ENCODE measurements at places on chromosomes 12 and 14. TPM values are rescaled to one million over a fixed set of nuclear protein-coding genes. Genes with fewer than 3 reads are reported as not detected.

DNA sequence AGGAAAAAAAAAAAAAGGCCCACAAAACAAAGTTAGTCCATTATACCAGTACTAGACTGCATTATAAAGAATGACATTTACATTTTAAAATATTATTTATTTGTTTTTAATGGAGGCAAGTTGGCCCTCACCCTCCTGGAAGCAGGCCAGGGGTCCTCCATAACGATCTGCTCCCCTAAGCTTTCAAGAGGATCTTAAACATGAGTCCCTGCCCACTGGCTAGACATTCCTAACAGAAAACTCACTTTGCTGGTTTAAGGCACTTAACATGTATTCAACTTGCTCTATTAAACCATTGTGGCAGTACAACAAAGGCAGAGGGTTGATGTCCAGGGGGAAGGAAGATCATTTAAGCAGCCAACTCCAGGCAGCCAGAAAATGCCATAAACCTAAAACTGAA is 111.4 kb downstream of the STXBP6 start:
- H3K27me3 ChIP-seq: no peaks in the 10 kb centered on the region
- H3K36me3 ChIP-seq: no peaks in the 10 kb centered on the region
- no peak overlapping the region for H3K27ac ChIP-seq
- no peaks in the 10 kb centered on the region for H3K4me1 ChIP-seq

GRCh38 chr12:3897371-3897971 is 24.3 kb upstream of the PARP11 start:
- no peak overlapping the region for H3K4me3 ChIP-seq
- no peaks in the 10 kb centered on the region for H3K36me3 ChIP-seq
- H3K4me1 ChIP-seq: peaks cover 7% of the 10 kb centered on the region
- no peak for DNase-seq
- peaks cover 5% of the 10 kb centered on the region for H3K27me3 ChIP-seq
- no peak overlapping the region for H3K27ac ChIP-seq

DNA sequence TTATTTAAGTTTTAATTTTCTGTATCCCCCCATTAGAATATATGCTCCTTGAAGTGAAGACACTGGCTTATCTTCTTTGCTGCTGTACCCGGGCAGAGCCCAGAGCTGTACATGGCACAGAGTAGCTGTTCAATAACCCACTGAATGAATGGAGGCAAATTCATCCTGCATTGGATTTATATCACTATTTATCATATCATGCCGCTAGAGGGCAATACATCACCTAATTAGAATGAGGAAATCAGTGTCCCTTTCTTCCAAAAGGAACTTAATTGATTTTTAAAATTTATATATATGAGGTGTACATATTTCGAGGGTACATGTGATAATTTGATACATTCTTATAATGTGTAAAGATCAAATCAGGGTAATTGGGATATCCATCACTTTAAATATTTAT is 89.2 kb upstream of the TMEM260 start:
- H3K4me1 ChIP-seq: peaks cover 4% of the 10 kb centered on the region
- no peak overlapping the region for H3K4me3 ChIP-seq
- DNase-seq: no peak
- no peak overlapping the region for H3K27ac ChIP-seq
- no peaks in the 10 kb centered on the region for H3K27me3 ChIP-seq

DNA sequence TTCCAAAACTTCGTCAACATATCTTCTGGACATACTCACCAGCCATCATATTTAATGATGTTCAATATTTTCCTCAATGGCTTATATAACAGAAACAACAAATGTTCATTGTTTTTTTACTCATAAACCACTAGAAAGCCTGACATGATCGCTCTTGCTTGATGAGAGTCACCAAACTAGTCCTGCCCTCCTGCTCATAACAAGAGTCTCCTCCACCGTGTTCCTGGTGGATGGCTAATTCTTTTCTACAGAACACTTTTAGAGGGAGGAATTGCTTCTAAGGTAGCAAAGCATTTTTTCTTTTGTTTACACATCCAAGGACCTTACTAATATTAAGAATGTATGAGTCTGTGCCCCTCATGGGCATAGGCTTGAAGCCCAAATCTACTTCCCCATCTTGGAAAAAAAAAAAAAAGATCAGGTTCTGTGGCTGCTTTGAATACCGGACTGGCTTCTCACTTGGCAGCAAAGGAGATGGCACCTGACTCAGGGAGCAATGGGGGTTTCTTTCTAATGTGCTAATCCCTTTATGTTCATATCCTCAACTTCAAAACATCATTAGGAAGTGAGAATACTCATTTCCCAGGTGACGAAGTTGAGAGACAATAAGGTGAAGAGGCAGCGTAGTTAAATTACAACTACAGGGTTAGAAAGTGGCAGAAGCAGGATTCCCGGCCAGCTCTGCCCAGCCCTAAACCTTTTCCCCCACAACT is 188.8 kb downstream of the EPS8 start:
- DNase-seq: no peak
- peaks cover 24% of the 10 kb centered on the region for H3K36me3 ChIP-seq
- H3K27ac ChIP-seq: no peak overlapping the region
- no peaks in the 10 kb centered on the region for H3K4me1 ChIP-seq

GRCh38 chr12:89187507-89187906 is 164.8 kb downstream of the DUSP6 start:
- H3K27ac ChIP-seq: no peak overlapping the region
- DNase-seq: no peak
- H3K36me3 ChIP-seq: peaks cover 3% of the 10 kb centered on the region
- no peaks in the 10 kb centered on the region for H3K4me1 ChIP-seq
- no peak overlapping the region for H3K4me3 ChIP-seq

- H3K4me1 ChIP-seq: peaks cover 73% of the 10 kb centered on the region
- peak overlapping the region; percentile 84 for H3K4me3 ChIP-seq
- no peaks in the 10 kb centered on the region for H3K27me3 ChIP-seq
- H3K27ac ChIP-seq: peak overlapping the region; percentile 94
- H3K36me3 ChIP-seq: peaks cover 18% of the 10 kb centered on the region
Measured at GRCh38 chr12:26121323-26122060, 3.3 kb downstream of the BHLHE41 start.

- no peaks in the 10 kb centered on the region for H3K27me3 ChIP-seq
- no peak overlapping the region for H3K27ac ChIP-seq
- DNase-seq: no peak
Measured at GRCh38 chr14:75134644-75135043, 7.8 kb upstream of the NEK9 start.

DNA sequence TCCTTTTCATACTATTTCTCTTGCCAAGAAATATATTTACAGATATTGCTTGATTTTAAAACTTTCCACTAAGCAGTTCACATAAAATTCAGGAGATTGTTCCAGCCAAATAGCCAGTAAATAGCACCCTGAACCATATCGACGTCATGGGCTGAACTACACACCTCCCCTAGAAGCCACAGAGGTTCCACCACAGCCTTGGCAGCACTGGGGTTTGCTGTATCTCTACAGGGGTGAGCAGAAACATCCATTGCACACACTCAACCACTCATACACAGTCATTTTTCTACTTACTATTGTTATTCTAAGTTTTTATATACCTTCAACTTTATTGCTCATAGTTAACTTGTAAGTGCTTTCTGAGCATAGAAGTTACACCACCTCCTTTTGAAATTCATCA is 8.1 kb upstream of the EIF2S3B start:
- H3K36me3 ChIP-seq: no peaks in the 10 kb centered on the region
- no peak overlapping the region for H3K27ac ChIP-seq
- no peak for DNase-seq
- no peaks in the 10 kb centered on the region for H3K4me1 ChIP-seq
- peaks cover 13% of the 10 kb centered on the region for H3K27me3 ChIP-seq

- H3K27me3 ChIP-seq: no peaks in the 10 kb centered on the region
- H3K36me3 ChIP-seq: peaks cover 22% of the 10 kb centered on the region
- H3K27ac ChIP-seq: peak overlapping the region; percentile 74
- no peak for DNase-seq
Measured at GRCh38 chr12:122081083-122081696, 2.6 kb downstream of the MLXIP start.

DNA sequence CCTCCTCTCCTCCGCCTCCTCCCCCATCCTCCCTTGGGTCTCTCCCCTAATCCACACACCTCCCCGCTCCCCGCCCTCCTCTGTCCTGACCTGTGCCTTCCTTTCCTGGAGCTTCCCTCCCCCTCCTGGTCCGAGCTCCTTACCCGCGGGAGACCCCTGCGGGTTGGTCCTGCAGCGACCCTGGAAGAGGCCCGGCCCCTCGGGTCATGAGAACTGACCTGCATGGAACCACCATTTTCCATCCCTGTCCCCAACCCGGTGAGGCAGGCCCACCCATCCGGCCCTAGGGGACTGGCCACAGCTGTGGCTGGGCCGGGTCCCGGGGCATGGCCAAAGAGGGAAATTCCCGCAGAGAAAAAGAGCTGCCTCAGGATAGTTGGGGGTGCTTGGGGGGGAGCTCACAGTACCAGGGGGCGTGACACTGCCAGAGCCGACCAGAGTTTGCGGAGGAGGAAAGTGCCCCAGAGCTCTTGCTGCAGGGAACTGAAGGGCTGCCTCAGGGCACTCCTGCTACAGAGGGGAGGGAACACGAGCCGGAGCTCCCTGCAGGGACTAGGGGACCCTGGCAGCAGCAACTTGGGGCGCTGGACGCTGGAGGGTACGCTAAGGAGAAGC is 613 bp downstream of the ARHGEF40 start:
- peak overlapping the region; percentile 56 for H3K27ac ChIP-seq
- H3K36me3 ChIP-seq: no peaks in the 10 kb centered on the region
- peaks cover 42% of the 10 kb centered on the region for H3K4me1 ChIP-seq
- H3K4me3 ChIP-seq: peak overlapping the region; percentile 83
- no peak for DNase-seq

Gene SOCS4
- total RNA-seq: 30.3 TPM

- H3K4me3 ChIP-seq: no peak overlapping the region
- no peaks in the 10 kb centered on the region for H3K27me3 ChIP-seq
- peaks cover 29% of the 10 kb centered on the region for H3K36me3 ChIP-seq
- no peaks in the 10 kb centered on the region for H3K4me1 ChIP-seq
- DNase-seq: no peak
- no peak overlapping the region for H3K27ac ChIP-seq
Measured at GRCh38 chr14:69226178-69226577, 33.8 kb upstream of the GALNT16 start.

DNA sequence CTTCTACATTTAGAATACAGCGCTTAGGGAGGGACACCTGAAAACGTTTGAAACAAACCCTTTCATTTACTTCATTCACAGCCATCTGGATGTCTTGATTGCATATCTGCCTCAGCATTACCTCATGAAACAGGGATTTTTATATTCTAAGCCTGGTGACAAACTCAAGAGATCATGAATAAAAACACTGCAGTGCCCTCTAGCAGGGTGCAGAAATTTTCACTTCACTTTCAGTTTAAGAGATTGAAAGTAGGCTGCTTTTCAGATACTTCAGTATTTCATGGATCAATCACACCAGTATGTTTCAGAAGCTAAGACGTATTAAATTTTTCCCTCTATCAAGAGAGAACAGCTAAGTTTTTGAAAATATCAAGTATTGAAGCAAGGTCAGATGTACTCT is 467.8 kb downstream of the MDGA2 start:
- DNase-seq: no peak
- H3K4me1 ChIP-seq: no peaks in the 10 kb centered on the region
- H3K36me3 ChIP-seq: no peaks in the 10 kb centered on the region
- H3K4me3 ChIP-seq: no peak overlapping the region
- H3K27ac ChIP-seq: no peak overlapping the region

DNA sequence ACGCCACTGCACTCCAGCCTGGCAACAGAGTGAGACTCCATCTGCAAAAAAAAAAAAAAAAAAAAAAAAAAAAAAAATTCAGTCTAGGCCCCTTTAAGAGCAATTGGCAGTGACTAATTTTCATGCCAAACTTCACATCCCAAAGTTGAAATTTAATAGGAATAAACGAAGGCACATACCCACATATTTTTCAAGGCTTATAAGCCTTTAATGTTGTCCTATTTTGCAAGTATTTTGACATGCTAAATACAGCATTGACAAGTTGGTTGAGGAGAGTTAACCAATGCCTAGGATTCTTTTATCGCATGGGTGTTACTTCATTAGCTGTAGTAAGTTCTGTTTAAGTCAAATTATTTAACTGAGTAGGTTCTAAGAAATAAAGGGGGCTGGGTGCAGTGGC is 23.5 kb upstream of the HIP1R start:
- DNase-seq: no peak
- peak overlapping the region; percentile 61 for H3K27ac ChIP-seq
- peaks cover 55% of the 10 kb centered on the region for H3K4me1 ChIP-seq
- peak overlapping the region; percentile 11 for H3K4me3 ChIP-seq
- no peaks in the 10 kb centered on the region for H3K27me3 ChIP-seq
- H3K36me3 ChIP-seq: no peaks in the 10 kb centered on the region

DNA sequence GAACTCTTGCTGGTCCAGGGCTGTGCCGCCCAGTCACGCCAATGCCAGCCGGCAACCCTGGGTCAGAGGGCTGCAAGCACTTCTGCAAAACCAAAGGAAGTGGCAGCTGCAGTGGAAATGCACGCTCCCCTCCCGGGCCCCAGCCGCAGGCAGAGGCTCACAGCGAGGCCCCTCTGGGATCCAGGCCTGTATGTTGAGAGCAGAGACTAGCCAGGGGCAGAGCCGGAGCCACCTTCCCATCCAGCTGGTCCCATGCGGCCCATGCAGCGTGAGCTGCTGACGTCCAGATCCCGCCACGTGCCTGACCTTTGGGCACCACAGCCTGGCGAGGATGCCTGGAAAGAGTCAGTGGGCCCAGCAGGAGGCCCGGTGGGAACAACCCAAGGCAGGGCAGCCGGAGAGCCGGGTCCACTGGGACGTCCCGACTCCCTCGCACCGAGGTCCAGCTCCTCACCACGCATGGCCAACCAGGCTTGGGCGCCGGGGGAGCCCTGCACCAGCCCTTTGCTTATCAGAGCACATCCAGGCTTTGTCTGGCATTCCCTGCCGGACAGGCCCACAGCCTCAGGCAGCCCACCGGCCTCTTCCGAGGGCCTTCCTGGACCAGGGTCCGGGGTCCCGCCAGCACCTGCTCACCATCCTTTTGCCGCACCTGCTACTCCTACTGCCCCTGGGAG is 4.3 kb downstream of the GPR132 start:
- peaks cover 40% of the 10 kb centered on the region for H3K36me3 ChIP-seq
- no peak for DNase-seq
- peak overlapping the region; percentile 90 for H3K4me3 ChIP-seq
- peaks cover 68% of the 10 kb centered on the region for H3K4me1 ChIP-seq
- H3K27ac ChIP-seq: peak overlapping the region; percentile 89

Data from activated B cell treated with CpG ODN at 0.5 μM for 24 hours (primary cell).